Right atrium auricular region (tissue), 2 donors: ENCODE measurements at places on chromosomes 12 and 14. TPM values are rescaled to one million over a fixed set of nuclear protein-coding genes. Genes with fewer than 3 reads are reported as not detected.

DNA sequence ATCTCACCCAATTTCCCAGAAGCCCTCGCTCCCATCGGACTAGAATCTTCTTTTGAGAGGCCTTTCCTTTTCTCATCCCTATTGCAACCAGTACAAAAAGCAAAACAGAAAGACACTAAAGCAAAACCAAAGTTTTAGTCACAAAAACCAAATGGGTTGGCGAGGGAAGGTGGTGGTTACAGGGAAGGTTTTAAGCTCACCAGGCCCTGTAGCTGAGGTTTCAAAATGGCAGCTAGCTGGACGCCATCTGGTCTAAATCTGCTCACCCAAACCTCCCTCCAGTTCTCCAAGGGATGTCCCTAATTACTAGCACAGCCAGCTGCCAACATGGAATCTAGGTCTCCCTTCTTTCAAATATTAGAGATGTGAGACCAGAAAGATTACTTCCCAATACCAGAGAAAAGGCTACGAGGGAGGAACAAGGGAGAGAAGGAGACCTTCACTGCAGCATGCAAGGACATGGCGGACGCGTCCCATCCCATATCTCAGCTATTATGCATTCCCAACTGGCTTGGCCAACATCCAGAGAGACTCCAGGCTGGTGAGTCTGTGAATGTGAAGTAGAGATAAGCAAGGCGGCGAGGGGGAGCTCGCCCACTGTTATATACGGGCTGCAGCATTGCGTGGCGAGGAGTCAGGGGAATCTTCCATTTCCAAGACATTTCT is 70.8 kb downstream of the DPF3 start:
- DNase-seq = no peak

GRCh38 chr12:108289350-108290161 is 49.6 kb downstream of the CMKLR1 start:
- DNase-seq = no peak

DNA sequence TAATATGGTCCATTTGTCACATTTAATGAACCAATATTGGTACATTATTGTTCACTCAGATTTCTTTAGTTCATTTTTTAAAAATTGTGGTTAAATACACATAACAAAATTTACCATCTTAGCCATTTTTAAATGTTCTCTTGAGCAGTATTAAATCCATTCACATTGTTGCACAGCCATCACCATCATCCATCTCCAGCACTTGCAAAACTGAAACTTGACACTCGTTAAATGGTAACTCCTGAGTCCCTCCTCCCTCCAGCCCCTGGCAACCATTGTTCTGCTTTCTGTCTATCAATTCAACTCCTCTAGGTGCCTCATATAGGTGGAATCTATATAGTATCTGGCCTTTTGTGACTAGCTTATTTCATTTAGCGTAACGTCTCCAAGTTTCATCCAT is 86.4 kb downstream of the ACACB start:
- DNase-seq = no peak

DNA sequence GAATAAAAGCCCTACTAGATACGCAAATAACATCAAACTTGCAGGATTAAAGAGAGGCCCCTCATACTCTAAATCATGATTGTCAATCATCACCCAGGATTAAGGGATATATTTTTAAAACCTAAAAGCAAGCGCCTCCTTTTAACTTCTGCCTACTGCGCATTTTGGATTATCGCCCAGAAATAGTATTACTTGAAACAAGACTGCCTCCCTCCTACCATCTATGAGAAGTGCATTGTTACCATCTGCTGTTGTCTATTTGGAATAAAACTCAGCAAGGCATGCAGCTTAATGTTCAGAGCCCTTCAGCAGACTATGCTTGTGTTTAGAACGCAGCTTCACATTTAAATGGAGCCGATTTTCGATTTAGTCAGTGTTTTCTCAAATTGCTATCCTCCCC is 79.6 kb downstream of the EXOC5 start:
- DNase-seq = no peak

DNA sequence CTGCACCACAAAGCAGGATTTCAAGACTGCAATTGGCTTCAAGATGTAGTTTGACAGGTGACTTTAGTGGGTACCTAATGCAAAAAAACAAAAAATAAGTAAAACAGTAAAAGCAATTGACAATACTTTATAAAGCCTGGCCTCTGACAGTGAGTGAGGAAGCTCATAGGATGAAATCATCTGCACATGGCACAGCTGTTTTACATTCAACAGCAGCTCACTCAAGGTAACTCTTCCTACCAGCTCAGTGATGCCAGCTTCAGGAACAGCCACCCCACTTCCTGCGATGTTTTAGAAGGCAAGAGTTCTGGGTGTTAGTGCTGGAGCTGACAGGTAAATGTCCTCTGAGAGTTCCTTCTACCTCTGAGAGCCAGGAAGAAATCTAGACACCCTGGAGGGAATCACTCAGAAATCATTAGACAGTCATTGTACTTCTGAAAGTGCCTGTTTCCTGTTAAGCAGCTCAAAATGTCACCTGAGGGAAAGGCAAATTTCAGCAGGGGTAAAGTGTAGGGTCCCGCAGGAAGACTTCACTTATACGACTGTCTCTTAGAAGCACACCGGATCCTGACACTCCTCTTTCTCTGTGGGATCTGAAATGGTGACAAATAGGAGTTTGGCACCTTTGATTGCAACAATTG is 99.9 kb downstream of the FOXN3 start:
- no peak for DNase-seq

The RDH12 gene
- total RNA-seq = not detected

The TOMM20L gene
- total RNA-seq = not detected

The TMPRSS12 gene
- not detected for total RNA-seq

The APOLD1 gene
- 70.2 TPM for total RNA-seq
